ENCODE measurements at places on chromosomes 7 and 10.
A peak's percentile ranks its signal among the peaks of the same experiment; 100 is the strongest.

DNA sequence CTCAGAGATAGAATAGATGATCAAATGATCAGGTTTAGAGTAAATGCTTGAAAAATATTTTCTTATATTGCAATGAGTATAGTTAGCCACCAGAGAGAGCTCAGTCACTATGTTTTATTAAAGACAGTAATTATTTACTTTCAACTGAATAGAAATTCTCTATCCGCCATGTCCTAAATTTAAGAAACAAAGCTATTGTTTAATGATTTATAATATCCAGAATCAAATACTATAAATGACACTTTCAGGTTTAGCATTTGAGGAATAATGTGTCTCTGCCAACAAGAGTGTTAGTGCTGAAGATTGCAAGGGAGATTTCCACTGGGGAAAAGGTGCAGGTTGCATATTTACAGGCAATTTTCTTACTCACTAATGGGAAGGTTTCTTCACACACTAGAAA is 184.7 kb downstream of the DGKB start:
- DNase-seq: no peak

- DNase-seq: no peak
Measured at GRCh38 chr10:98481404-98481945, 34.7 kb upstream of the HPS1 start.

DNA sequence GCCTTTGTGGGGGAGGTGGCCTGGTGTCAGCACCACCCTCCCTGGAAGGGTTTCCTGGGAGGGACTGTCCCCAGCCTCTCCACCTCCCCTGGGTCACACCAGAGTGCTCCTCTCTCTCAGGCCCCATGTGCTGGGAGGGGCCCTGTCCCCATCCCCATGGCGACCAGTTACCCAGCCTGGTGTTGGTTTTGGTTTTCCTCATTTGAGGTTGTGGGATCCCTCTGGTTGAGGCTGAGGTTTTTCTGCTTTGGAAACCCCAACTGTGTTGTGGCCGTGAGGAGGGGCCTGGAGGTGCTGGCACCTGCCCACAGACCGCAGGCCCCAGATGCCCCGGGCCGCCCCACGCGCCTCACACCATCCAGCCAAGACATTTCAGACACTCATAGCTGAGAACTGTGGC is 106.3 kb downstream of the GRK5 start:
- peak; percentile 55 for DNase-seq

GRCh38 chr10:74058658-74059057 is 60.7 kb downstream of the VCL start:
- no peak for DNase-seq

- DNase-seq: no peak
Measured at GRCh38 chr10:102475451-102476040, 24.2 kb upstream of the C10orf95 start.

DNA sequence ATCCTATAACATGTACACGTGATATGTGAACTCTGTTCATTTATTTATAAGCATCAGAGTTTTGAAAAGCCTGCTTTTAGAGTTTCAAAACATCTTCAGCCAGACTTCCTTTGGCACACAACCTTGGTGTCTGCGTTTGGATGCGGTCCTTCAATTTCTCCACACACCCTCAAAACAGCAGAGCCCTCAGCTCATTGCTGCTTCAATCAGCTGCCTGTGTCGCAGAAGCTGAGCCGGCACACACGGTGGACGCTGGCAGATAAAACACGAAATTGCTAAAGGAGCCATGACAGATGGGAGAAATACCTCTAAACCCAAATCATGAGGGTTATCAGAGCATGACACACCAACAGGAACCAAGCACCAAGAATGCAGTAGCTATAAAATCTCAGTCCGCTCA is 396.4 kb upstream of the AKR1E2 start:
- no peak for DNase-seq

DNA sequence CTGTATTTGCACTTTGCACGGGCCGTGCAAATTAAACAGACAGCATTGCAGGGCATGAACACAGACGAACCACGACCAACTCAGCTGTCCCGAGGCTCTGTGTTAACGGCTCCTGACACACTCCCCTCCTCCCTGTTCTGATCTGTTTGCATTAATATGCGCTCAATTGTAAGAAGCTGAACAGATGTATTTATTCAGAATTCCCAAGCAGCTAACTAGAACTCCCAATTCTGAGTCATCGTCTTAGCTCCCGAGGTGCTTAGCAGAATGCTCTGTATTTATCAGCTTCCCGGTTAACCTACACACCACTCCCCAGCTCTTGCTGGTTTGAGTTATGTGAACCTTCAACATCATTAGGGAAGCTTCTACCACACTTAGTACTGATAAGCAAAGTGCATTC is 286.4 kb downstream of the PTPRN2 start:
- no peak for DNase-seq

- DNase-seq: no peak
Measured at GRCh38 chr7:130021105-130021834, 29.9 kb downstream of the ZC3HC1 start.

GRCh38 chr10:44660271-44660670 is 250.9 kb upstream of the TMEM72 start:
- no peak for DNase-seq

GRCh38 chr7:45434167-45434784 is 139.9 kb upstream of the ADCY1 start:
- no peak for DNase-seq

- DNase-seq: no peak
Measured at GRCh38 chr10:114030140-114030539, 13.5 kb upstream of the ADRB1 start.

- no peak for DNase-seq
Measured at GRCh38 chr10:62266611-62267010, 2.0 kb downstream of the RTKN2 start.

DNA sequence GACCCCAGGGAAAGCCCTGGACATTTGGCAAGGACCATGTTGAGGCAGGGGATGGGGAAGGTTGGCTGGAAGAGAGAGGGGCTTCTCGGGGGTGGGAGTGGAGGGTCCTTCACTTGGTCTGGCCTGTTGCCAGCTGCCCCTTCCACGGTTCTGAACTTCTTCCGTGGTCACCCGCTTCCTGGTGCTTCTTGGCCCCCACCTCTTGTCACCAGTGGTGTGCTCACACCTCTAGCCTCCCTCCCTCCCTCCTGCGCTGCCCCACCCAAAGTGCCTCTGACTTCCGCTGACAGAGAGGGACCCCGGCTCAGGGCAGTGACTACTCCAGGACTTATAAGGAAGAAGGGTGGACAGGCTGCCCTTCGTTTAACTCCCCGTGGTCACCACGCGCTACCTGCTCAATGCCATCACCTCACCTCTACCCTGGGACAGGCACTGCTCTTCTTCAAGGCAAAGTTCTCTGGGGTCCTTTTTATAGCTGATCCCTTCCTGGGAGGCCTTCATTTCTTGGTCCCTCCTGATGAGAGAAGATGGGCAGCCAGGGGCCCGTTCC is at the start of gene MUC12:
Gene MUC12 (plus strand): TSS at position 500 of the 550 bp plus-strand sequence. CDS start 58 bp downstream, outside the sequence.
- no peak for DNase-seq

DNA sequence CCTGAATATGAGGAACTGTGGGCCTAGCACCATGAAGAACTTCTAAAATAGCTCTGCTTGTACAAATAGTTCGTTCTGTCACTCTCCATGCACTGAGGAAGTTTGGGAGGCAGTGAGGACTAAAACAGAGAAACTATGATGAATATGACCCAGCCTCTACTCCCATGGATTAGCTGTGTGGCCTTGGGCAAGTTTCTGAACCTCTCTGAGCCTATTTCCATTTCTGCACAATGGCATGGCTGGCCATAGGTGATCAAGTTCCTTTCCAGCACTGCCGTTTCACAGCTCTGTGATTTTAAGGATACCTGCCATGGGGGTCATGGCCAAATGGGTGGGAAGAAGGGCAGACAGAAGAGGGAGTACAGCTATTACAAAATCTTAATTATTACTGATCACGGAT is 57.6 kb downstream of the SORBS1 start:
- no peak for DNase-seq

DNA sequence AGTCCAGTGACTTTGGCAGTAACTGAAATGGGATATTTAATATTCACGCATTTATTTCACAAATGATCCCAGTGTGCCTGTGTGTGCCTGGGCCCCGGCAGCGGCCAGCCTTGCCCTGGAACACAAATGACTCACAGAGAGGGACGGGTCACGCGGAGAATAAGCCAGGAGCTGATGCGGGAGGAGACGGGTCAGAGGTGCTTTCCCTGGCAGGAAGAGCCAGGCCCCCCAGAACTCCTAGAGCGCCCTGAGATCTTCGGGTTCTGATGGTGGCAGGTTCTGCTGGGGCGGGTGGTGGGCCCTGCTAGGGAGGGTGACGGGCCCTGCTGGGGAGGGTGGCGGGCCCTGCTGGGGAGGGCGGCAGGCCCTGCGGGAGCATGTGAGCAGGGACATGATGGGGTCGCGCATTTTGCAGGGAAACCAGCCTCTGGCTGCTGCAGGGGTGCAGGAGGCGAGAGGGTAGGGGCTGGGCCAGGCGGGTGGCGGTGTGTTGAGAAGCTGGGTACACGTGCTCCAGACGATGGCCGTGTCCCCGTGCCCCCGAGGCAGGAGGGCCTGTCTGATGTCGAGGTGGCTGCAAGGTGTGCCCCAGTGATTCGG is 84.2 kb upstream of the DIP2C start:
- no peak for DNase-seq

DNA sequence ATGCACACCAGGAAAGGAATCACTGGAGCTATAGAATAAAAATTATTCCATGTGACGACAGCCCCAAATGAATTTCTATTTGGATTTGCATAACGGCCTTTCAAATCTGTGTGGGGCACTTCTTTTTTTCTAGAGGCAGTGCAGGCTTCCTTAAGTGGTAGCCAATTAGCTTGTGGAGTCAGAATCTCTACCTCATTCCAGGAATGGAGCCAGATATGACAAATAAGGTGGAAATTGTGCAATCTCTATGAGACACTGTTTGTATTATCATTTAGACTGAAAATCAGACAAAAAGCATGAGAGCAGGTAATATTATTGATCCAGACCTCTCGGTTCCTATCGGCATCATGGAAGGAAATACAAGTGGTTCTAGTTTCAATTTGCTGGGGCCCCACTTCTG is 78.7 kb downstream of the BEND7 start:
- no peak for DNase-seq

- no peak for DNase-seq
Measured at GRCh38 chr7:141609576-141609975, 58.4 kb downstream of the AGK start.

- DNase-seq: no peak
Measured at GRCh38 chr7:101168412-101169049, 3.2 kb upstream of the VGF start.

- DNase-seq: no peak
Measured at GRCh38 chr10:12958546-12959110, 42.9 kb downstream of the CCDC3 start.

- DNase-seq: no peak
Measured at GRCh38 chr10:101840102-101840684, 3.4 kb downstream of the KCNIP2 start.

DNA sequence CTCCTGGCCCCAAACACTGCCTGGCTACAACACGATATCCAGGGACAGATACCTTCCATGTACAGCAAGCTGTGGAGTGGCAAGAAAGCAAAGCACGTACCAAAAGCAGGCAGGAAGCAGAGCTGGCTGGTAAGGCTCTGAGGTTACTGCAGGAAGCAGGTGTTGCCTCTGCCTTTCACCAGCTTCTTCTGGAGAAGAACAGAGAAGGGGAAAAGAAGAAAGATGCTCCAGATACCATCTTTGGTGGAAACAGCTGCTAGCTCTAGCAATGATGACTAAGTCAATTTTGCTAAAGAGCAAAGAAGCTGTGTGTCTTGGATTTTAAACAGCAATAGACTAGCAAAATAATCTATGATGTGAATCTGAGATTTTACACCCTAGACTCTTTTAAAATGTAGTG is 34.9 kb upstream of the PRSS1 start:
- no peak for DNase-seq

DNA sequence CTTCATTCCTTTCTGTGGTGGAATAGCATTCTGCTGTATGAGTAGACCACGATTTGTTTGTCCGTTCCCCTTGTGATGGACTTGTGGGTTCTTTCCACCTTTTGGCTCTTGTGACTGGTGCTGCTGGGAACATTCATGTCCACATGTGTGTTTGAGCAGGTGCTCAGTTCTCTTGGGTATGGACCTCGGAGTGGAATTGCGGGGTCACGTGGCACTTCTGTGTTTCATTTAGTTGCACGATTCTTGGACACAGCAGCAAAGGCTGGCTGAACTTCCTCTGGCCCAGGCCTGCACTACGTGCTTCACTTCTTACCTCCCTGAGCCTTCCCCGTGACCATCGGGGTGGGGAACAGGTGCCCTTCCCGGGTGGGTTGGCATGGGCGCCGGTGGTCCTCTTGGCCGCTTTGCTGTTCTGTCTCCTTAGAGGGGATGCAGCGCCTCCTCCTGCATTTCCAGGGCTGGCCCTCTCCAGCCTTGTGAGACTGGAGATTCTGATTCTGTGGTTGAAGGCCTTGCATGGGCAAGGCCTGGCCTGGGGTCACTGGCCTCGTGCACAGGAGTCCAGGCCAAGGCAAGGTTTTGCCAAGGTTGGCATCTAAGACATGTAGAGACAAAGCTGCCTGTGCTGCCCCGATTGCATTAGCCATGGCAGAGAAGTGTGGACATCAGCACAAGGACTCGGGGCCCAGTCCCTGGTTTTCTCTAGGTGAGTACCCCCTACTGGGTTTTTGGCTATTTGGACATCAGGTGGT is 25.1 kb downstream of the DOCK1 start:
- no peak for DNase-seq

DNA sequence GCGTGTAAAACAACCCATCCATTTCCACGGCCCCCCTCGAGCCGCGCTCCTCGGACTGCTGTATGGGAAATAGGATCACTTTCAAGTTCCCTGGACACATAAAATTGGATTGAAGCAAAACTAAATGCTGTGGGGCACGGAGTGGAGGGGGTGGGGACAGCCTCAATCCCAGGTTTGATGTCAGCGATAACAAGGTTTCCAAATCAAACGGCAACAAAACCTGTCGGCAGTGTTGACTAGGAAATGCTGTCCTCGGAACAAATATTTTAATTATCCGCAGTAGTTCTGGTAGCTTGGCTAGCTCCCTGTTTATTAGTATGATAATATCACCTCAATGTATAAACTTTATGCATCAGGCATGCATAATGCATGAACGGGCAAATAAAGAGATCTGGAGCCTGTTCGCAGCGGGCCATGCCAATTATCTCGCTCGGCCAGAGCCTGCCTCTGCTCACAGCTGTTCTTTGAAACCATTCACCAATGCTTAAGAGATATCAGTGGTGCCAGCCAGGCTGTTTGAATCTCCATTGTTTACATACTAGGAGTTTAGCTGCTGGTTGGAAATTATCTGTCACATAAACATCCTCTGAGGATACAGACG is 161.1 kb downstream of the PAXIP1 start:
- no peak for DNase-seq

GRCh38 chr7:142298009-142298408 is 40.2 kb upstream of the PRSS58 start:
- no peak for DNase-seq

GRCh38 chr7:78620920-78621319 is 822.3 kb downstream of the PHTF2 start:
- DNase-seq: no peak

GRCh38 chr7:66238773-66239466 is 33.8 kb downstream of the TPST1 start:
- DNase-seq: no peak

- no peak for DNase-seq
Measured at GRCh38 chr7:32428546-32428945, 61.6 kb downstream of the LSM5 start.

GRCh38 chr10:114876602-114877300 is 55.2 kb downstream of the FHIP2A start:
- peak; percentile 50 for DNase-seq

All from stimulated activated CD4-positive, alpha-beta T cell treated with anti-CD3 and anti-CD28 coated beads, Interleukin-2, amount 100 ng/mL, for 48 hours (primary cell).